ENCODE measurements at places on chromosomes 2 and 18. TPM values are rescaled to one million over a fixed set of nuclear protein-coding genes. Genes with fewer than 3 reads are reported as not detected.

DNA sequence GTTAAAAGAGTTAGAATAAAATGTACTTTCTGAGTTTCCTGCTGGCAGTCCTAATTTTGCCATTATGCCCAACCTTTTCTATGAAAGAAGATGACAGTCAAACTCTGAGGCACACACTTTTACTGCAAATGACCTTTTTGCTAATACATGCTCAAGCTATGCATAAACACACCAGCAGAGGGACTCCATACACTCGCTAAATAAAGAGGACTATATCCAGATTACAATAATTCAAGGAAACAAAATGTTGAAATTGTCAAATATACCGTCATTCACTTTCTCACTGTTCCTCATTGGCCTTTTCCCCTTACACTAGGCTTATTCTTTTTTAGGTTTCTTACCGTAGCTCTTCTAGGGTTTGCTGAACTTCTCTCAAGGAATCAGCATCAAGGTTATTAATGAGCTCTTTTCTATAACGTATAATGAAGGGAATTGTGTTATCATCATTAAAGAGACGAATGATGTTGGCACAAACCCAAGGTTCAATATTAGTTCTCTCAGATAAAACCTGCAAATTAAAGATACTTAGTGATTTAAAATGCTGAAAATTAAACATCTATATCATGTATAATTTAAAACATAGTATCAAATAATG is 25.7 kb downstream of the SRBD1 start:
- DNase-seq, result no peak
- no peaks in the 10 kb centered on the region for H3K27me3 ChIP-seq
- no peaks in the 10 kb centered on the region for H3K4me1 ChIP-seq
- no peak overlapping the region for H3K4me3 ChIP-seq
- no peak overlapping the region for H3K27ac ChIP-seq

DNA sequence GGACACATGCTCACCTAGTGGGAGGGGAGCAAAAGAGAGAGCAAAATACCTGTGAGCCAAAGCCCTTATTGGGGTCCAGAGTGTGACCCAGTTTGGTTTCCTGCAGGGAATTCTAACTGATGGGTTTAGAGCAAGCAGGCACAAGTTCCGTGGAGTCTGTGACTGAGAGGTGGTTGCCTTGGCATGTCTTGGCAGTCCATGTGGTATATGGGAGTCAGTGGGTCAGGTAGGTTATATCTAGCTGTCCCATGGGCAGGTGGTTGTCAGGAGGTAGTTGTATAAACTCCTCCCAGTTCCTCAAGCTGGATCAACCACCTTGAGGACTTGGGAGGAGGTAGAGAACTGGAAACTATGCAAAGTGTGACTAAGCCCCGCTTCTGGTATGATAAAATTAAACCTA is 452.8 kb upstream of the VWC2L start:
- H3K27me3 ChIP-seq, result no peaks in the 10 kb centered on the region
- no peak for DNase-seq
- H3K4me3 ChIP-seq, result no peak overlapping the region
- H3K27ac ChIP-seq, result no peak overlapping the region

DNA sequence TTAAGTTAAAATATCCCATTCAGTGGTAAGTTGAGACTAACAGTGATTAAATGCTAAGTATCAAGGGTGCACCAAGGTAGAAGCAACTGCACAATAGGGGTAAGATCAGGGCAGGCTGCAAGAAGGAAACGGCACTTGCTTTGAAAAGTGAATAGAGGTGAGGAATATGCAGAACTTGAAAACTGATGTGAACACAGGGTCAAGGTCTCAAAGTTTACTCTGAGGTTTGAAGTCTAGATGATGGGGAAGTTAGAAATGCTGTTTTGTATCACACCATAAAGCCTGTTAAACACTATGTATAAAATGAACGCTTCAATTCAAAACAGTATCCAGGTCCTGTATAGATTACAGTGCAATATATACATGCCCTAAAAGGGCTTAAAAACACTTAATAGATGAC is 50.8 kb downstream of the GRB14 start:
- no peaks in the 10 kb centered on the region for H3K4me1 ChIP-seq
- no peak overlapping the region for H3K4me3 ChIP-seq

GRCh38 chr2:31037058-31037457 is 101.2 kb downstream of the GALNT14 start:
- no peaks in the 10 kb centered on the region for H3K4me1 ChIP-seq
- H3K4me3 ChIP-seq, result no peak overlapping the region
- H3K27me3 ChIP-seq, result no peaks in the 10 kb centered on the region
- no peak for DNase-seq

ATP5F1A gene
- 209 TPM for total RNA-seq

OR6B2 gene
- not detected for total RNA-seq
